ENCODE measurements at places on chromosomes 5 and 9.

DNA sequence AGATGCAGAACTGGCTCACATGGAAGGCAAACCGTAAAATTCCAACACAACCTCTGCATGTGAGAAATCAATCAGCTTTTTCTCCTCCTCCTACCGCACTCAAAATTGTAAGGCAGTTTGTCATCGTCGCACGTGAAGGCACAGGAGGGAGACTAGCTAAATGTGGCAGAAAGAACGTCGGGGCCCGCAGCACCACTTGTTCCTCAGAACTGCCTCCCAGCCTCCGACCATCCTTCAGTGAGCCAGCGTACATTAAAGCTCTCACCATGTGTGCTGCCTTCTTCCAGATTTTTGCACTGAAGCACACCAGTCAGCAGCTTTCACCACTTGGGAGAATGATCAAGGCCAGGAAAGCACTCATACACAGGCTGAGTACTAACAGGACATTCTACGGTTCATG is 105.9 kb downstream of the RFX3 start:
- DNase-seq: no peak

DNA sequence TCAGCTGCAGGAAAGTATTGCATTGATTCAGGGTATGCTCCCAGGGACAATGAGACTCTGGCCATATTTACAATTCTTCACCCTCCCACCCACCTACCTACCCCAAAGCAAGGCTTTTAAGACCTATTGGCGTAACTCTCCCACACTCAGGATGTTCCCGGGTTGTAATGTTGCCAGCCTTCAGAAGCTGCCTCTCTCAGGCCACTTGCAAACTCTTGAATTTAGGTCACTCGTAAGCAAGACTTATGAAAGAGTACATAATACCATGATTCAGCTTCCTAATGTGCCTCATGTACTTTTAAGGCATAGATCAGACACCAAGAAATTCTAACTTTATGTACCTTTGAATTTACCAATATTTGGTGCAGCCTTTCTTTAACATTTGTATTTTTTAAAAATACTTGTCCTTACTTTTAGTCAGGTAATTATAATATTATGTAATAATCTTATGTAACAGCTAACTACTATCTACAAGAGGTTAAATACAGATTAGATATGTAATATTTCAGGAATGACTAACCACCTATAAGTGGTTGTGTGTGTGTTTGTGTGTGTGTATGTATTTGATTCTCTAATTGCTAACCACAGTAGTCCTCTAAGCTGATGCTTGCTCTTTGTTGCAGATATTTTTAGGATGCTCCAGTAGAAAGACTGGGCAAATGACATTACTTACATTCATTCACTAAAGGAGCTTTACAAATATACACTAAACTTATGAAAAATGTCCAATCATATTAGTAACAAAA is 630.5 kb upstream of the MEF2C start:
- no peak for DNase-seq

- DNase-seq: peak; percentile 21
Measured at GRCh38 chr9:131546336-131547084, 1.2 kb downstream of the PRRT1B start.

- no peak for DNase-seq
Measured at GRCh38 chr5:32030686-32031085, 143.4 kb downstream of the GOLPH3 start.

DNA sequence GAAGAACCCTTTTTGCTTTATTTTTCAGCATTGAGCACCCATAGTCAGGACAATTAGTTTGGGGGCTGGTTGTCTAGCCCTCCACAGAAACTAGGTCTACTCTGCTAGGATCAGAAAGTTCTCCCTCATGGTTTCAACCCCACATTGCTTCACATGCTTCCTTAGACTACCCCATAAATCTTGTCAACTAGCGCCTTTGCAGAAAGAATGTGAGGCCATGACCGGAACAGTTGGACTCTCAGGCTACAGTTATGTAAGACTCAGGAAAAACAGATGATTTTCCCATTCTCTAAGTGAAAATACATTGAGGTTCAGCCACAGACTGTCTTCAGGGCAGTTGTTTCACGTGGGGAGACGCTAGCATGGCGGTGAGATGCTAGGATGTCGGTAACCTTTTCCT is 255.6 kb downstream of the NR3C1 start:
- DNase-seq: no peak

GRCh38 chr5:24621792-24622191 is 23.0 kb downstream of the CDH10 start:
- no peak for DNase-seq

GRCh38 chr9:110768886-110769285 is 100.3 kb downstream of the MUSK start:
- no peak for DNase-seq

GRCh38 chr9:128251732-128252100 is 24.1 kb downstream of the GOLGA2 start:
- DNase-seq: no peak

DNA sequence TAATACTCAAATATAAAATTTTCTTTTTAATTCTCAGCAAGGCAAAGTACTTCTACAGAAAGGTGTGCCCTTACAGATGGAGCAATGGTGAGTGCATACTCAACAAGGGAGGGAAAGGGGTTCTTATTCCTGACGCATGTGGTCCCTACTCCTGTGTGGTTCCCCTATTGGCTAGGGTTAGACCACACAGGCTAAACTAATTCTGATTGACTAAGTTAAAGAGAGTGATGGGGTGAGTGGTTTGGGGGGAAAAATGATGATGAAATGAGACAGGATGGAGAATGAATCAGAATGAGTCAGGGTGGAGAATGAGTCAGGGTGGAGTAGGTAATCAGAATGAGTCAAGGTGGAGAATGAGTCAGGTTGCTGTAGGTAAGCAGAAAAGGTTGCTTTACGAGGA is 22.9 kb upstream of the HMGCS1 start:
- no peak for DNase-seq

- DNase-seq: peak; percentile 79
Measured at GRCh38 chr9:100670719-100671118, 92.8 kb downstream of the CAVIN4 start.

DNA sequence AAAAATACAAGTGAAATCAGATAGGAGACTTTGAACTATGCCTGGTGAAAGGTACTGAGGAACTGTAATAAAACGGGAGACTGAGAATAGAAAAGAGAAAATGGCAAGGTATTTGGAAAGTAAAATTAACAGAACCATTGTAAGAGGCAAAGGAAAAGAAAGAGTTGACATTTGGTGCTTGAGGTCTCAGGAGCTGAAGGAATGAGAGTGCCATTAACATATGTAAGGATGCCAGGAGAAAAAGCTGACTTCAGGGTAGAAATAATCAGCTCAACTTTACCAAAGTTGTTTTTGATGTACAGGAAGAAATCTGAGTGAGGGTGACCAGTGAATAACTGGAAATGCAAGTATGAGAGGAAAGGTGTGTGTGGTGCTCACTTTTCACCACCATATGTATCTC is 69.4 kb downstream of the TMEM167A start:
- no peak for DNase-seq

GRCh38 chr5:969408-969839 is 39.2 kb upstream of the NKD2 start:
- DNase-seq: no peak

DNA sequence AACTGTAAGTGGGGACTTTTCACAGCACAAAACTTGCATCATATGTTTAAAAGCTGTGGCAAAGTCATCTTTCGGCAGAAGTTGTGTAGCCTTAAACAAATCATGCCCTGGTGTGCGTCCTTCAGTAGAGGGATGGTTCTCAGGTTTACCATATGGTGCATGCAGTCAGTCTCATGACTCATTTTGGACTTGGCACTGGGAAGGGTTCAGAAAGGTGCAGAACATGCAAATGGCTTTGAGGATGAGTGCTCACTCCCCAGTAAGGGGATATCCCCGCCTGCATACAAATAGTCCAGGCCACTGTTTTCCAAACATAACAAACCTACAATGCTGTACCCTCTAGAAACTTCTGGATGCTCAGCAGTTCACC is 260.3 kb downstream of the NDUFS4 start:
- DNase-seq: no peak

All from NCI-H1092 (cell line).